ENCODE measurements at places on chromosomes 5 and 9. TPM values are rescaled to one million over a fixed set of nuclear protein-coding genes. Genes with fewer than 3 reads are reported as not detected.

DNA sequence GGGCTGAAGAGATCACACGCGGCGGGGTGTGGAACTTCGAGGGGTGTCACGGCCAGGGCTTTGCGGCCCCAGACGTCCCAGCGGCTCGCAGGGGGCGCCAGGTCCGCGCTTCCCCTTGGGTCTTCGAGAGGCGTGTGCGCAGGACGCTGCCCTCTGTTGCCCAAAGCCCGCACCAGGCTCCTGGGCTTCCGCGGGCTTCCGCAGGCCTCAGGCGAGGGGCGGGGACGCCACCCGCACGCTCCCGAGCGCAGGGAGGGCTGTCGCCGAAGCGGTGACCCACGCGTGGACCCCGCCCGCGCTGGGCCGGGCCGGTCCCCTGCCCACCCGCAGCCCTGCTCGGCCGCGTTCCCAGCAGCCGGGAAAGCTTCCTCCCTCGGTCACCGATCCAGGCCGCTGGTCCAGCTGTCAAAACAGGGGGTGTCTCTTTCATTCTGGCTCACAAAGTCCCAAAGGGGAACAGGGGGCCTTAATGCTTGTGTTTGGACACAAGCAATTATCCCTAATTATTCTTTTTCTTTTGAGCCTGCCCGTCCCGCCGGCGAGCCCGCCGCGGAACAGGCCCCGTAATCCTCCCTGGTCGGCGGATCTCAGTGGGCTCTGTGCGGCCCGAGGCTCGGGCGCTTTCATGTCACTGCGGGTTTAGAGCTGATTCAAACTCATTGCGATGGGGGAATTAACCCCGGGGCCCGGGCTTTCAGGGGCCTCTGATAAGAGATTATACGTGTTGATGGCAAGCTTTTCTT is 60.6 kb downstream of the TMEM174 start:
- DNase-seq = no peak

DNA sequence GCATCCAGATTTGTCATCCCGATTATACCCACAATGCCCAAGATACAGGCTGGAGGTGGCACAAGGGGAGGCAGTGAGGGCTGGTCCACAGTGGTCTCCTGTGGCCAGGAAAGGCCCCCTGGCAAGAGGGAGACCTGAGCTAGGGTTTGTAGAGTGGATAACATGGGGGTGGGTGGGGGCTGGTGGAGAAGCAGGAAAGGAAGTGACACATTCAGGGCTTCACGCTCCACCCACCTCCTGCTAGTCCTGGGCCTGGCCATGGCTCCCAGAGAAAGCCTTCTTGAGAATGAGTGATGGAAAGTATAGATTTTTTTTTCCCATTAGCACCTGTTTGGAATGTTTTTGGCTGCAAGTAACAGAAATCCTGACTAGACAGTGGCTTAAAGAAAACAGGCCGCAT is 81.3 kb downstream of the ANKRD33B start:
- DNase-seq = no peak

RRAGA gene
- 69.4 TPM for total RNA-seq

PDE8B gene
- 0.62 TPM for total RNA-seq
